Activated T-cell treated with anti-CD3 and anti-CD28 coated beads, Interleukin-2, amount 50 U/mL, for 24 hours (primary cell): ENCODE measurements at places on chromosomes 4 and X.
A peak's percentile ranks its signal among the peaks of the same experiment; 100 is the strongest.

- peaks cover 26% of the 10 kb centered on the region for H3K4me1 ChIP-seq
- peaks cover 11% of the 10 kb centered on the region for H3K27me3 ChIP-seq
- no peak overlapping the region for H3K27ac ChIP-seq
- no peak for DNase-seq
Measured at GRCh38 chrX:110218591-110218990, 99.3 kb downstream of the AMMECR1 start.

DNA sequence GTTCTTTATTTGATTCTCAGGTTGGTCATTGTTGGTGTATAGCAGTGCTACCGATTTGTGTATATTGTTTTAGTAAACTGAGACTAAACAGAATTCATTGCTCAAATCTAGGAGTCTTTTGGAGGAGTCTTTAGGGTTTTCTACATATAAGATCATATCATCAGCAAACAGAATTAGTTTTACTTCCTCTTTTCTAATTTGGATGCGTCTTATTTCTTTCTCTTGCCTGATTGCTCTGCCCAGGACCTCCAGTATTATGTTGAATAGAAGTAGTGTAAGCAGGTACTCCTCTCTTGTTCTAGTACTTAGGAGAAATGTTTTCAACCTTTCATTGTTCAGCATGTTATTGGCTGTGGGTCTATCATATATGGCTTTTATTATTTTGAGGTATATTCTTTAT, 92.6 kb downstream of the IQCM start:
- H3K27me3 ChIP-seq = no peaks in the 10 kb centered on the region
- no peak for DNase-seq
- no peaks in the 10 kb centered on the region for H3K4me1 ChIP-seq
- H3K4me3 ChIP-seq = no peak overlapping the region
- H3K36me3 ChIP-seq = no peaks in the 10 kb centered on the region

GRCh38 chrX:102491766-102492165, 20.2 kb upstream of the TCP11X2 start:
- H3K27ac ChIP-seq = no peak overlapping the region
- H3K36me3 ChIP-seq = no peaks in the 10 kb centered on the region
- H3K4me3 ChIP-seq = no peak overlapping the region
- DNase-seq = no peak
- H3K27me3 ChIP-seq = peaks cover 33% of the 10 kb centered on the region
- no peaks in the 10 kb centered on the region for H3K4me1 ChIP-seq

DNA sequence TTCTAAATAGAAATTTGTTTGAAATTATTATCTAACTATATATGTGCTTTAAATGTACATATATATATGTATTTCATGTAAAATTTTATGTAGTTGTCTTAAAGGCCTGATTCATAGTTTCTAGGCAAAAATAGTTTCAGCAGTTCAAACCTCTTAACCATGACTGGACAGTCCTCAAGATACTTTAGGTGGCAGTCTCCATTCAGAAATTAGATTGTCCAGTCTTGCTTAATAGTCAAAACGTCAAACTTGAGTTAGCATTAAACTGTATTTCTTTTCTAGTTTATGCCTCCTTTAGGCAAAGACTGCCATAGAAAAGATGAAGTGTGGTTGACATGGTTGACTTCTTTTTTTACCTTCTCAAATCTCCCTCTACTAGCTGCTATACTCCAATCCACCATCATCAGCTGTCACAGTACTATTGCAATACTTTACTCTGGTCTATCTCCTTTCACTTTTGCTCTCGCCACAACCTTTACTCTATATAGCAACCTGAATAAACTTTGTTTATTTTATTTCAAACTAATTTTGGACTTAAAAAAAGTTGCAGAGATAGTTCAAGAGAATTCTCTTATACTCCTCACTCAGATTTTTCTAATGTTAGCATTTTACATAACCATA, 395.6 kb upstream of the DIPK2B start:
- no peak for DNase-seq
- no peaks in the 10 kb centered on the region for H3K4me1 ChIP-seq
- H3K27me3 ChIP-seq = peaks cover 66% of the 10 kb centered on the region
- no peaks in the 10 kb centered on the region for H3K36me3 ChIP-seq

GRCh38 chr4:86848136-86848535, 1.0 kb downstream of the SLC10A6 start:
- H3K27ac ChIP-seq = no peak overlapping the region
- H3K4me3 ChIP-seq = no peak overlapping the region

- no peaks in the 10 kb centered on the region for H3K27me3 ChIP-seq
- DNase-seq = no peak
Measured at GRCh38 chr4:15805583-15806517, 27.7 kb downstream of the CD38 start.

GRCh38 chr4:78642934-78643333, 91.4 kb downstream of the ANXA3 start:
- H3K36me3 ChIP-seq = no peaks in the 10 kb centered on the region
- H3K4me3 ChIP-seq = no peak overlapping the region
- DNase-seq = no peak
- peaks cover 21% of the 10 kb centered on the region for H3K4me1 ChIP-seq
- H3K27ac ChIP-seq = no peak overlapping the region
- H3K27me3 ChIP-seq = no peaks in the 10 kb centered on the region

DNA sequence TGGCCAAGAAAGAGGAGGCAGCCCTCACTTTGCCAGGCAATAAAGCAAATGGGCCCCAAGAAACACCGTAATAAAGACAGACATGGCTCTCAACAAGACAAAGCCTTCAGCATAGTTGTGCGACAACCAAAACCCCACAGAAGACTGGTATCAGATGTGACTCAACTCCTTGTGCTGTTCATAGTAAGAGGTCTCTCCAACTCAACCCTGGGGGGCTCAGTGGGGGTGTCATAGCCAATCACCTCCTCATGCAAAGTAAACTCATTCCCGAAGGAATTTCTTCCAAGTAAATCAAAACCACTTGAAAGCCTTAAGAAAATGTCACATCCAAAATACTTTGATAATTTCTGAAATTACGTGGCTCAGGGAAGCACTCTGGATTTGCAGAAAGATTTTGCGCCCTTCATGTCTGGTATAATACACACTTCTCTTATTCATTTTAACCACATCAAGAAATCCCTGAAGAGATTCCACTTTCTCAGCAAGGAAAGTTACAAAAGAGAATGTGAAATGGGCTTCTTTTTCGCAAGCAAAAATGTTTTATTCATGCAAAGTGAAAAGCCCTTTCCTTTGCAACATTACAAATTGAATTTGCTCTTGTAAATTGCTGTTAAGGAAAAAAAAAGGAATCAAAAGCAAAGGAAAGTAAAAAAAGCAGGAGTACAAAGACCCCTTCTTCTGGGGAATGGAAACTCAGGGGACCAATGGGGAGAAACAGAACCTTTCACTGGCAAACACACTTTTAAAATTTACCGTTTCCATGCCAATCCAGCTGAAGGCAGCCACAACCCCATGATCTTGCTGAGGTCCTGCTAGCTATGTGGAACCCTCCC, 137.4 kb downstream of the NSUN7 start:
- peaks cover 2% of the 10 kb centered on the region for H3K4me1 ChIP-seq
- peaks cover 28% of the 10 kb centered on the region for H3K27me3 ChIP-seq
- H3K36me3 ChIP-seq = no peaks in the 10 kb centered on the region
- H3K27ac ChIP-seq = no peak overlapping the region

DNA sequence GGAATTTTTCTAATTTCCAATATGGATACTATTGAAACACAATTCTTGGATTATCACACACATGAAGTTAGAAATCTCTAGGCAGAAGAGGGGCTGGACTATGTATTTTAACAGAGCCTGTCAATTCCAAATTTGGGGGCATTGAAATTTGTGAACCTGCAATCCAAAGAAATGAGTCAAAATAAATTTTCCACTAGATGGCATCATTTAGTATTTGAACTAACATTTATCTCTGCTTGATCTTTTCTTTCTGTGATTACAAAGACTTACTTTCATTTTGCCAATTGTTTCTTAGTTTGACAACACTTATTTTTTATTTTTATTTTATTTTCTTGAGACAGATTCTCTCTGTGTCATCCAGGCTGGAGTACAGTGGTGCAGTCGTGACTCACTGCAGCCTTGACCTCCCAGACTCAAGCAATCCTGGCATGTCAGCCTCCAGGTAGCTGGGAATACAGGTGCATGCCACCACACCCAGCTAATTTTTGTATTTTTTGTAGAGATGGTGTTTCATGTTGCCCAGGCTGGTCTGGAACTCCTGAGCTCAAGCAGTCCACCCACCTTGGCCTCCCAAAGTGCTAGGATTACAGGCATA, 2.7 kb upstream of the PYURF start:
- no peak overlapping the region for H3K4me3 ChIP-seq
- peaks cover 20% of the 10 kb centered on the region for H3K36me3 ChIP-seq
- H3K27ac ChIP-seq = peak overlapping the region; percentile 26

DNA sequence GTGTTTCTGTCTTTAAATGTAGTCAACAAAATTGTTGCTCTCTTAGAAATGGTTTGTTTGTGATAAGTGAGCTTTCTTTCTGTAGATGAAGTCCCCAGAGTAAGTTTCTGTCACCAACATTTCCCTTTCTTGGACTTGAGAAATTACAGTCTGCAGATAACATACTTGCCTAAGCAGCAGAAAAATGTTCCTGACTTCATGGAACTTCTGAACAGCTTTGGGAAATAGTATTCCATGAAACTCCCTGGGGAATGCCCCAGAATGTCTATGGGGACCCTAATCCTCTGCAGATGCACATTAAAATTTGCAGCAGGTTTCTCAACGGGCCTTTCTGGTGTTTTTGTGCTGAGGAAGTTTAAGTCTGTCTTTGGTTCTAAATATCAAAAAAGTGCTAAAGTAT, 38.6 kb upstream of the NEIL3 start:
- no peak for DNase-seq
- no peaks in the 10 kb centered on the region for H3K4me1 ChIP-seq
- no peak overlapping the region for H3K4me3 ChIP-seq

DNA sequence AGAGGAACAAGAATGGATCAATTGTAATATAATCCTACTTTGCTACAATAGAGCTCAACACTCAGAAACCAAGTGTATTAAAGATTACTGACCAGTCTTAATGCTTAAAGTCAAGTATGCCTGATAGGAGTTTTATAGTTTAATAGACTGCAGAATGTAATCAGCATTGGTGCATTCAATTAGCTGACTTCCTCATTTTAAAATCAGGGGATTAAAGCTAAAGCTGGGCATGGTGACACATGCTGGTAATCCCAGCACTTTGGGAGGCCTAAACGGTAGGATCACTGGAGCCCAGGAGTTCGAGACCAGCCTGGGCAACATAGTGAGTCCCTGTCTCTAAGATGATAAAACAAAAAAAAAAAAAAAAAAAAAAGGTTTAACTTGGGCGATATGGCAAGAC, 10.8 kb downstream of the HNRNPDL start:
- no peak overlapping the region for H3K27ac ChIP-seq
- peaks cover 28% of the 10 kb centered on the region for H3K27me3 ChIP-seq
- H3K4me1 ChIP-seq = peaks cover 23% of the 10 kb centered on the region

GRCh38 chr4:4854649-4855295, 4.7 kb upstream of the MSX1 start:
- no peak for DNase-seq
- H3K36me3 ChIP-seq = no peaks in the 10 kb centered on the region
- peaks cover 89% of the 10 kb centered on the region for H3K27me3 ChIP-seq
- no peak overlapping the region for H3K27ac ChIP-seq

DNA sequence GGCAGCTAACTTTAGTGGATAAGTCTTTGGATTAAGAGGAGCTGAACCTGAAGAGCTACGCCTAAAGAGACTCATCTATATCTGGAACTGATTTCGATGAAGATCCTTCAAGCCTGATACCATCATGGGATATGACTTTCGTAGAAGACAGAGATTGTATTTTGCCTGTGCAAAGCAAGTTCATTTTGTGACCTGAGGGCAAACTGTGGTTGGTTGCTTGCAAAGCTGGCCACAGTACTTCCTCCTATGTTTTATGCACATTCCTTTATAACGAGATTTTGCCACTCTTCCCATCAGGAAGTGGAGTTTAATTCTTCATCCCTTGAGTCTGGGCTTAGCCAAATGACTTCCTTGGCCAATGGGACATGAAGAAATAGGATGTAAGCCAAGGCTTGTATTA, 519.3 kb upstream of the NR3C2 start:
- peaks cover 9% of the 10 kb centered on the region for H3K27me3 ChIP-seq
- no peaks in the 10 kb centered on the region for H3K4me1 ChIP-seq
- H3K27ac ChIP-seq = no peak overlapping the region
- H3K4me3 ChIP-seq = no peak overlapping the region
- no peaks in the 10 kb centered on the region for H3K36me3 ChIP-seq

DNA sequence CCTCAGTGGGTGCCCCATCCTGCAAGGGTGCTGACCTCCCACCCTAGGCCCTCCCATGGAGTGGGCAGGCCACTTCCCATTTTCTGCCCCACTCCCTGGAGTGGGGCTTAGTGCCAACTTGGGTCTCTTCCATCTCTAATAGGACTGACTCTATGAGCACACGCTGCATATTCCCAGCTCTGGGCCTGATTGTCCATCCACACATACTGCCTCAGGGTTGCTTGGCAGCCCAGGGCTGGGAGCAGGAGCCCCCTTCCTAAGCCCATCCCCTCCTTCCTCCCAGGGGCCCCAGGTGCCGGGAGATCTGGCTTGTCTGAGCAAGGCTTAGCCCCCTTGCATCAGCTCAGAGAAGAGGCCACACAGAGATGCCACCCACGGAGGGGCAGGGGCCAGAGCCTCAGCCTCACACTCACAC, 55.1 kb downstream of the PJA1 start:
- peaks cover under 1% of the 10 kb centered on the region for H3K4me1 ChIP-seq
- H3K27me3 ChIP-seq = peaks cover 20% of the 10 kb centered on the region
